ENCODE measurements at places on chromosomes 3 and 15.

DNA sequence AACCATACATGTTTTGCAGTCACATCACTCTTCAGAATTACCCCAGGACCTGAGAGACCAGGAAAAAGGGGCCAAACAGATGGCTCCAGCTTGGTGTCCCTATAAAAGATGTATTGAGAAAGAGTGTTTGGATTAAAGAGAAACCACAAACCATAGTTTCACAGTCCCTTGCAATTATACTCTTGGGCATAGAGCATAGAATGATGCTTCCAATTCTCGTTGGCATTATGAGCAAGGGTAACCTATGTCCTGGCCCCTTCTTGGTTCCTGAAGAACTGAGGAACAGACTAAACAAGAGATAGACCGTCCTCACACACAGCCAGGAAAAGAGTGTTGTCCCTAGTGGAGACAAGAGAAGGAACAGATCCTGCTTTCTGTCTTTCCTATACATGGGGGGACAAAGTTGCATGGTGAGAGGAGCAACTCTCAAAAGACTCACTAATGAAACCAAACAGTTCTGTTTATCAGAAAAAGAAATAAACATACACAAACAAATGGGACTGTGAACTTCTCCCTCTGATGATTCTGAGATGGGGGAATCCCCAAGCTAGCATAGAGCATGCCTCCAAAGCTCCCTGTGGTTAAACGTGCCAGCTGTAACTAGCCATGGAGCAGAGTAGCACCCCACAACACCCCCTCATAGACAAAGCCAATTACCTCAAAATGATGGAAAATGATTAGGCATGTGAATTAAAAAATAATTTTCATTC lies 908.6 kb downstream of the NTRK3 start:
- H3K27me3 ChIP-seq: no peaks in the 10 kb centered on the region
- no peak overlapping the region for H3K27ac ChIP-seq
- H3K4me1 ChIP-seq: no peaks in the 10 kb centered on the region
- no peak for DNase-seq
- H3K36me3 ChIP-seq: no peaks in the 10 kb centered on the region

GRCh38 chr3:130758624-130759369 lies 12.2 kb upstream of the PIK3R4 start:
- DNase-seq: no peak
- H3K4me1 ChIP-seq: peaks cover 3% of the 10 kb centered on the region
- no peaks in the 10 kb centered on the region for H3K36me3 ChIP-seq
- H3K27me3 ChIP-seq: 0 out of 2 replicates have a peak, but pooled peaks cover 3% of the 10 kb centered on the region

DNA sequence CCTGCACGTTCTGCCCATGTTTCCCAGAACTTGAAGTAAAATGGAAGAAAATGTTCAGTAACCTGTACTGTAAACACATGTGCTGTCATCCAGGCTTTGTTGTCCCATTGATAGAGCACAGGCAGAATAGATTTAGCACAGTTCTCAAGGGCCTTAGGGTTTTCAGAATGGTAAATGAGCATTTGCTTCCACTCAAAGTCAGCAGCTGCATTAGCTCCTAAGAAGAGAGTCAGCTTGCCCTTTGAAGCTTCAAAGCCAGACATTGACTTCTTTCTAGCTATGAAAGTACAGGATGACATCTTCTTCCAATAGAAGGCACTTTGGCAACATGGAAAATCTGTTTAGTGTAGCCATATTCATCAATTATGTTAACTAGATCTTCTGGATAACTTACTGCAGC lies 76.2 kb upstream of the TMEM108 start:
- H3K4me1 ChIP-seq: peaks cover 30% of the 10 kb centered on the region
- no peak overlapping the region for H3K4me3 ChIP-seq
- DNase-seq: no peak
- no peaks in the 10 kb centered on the region for H3K27me3 ChIP-seq
- H3K36me3 ChIP-seq: no peaks in the 10 kb centered on the region

DNA sequence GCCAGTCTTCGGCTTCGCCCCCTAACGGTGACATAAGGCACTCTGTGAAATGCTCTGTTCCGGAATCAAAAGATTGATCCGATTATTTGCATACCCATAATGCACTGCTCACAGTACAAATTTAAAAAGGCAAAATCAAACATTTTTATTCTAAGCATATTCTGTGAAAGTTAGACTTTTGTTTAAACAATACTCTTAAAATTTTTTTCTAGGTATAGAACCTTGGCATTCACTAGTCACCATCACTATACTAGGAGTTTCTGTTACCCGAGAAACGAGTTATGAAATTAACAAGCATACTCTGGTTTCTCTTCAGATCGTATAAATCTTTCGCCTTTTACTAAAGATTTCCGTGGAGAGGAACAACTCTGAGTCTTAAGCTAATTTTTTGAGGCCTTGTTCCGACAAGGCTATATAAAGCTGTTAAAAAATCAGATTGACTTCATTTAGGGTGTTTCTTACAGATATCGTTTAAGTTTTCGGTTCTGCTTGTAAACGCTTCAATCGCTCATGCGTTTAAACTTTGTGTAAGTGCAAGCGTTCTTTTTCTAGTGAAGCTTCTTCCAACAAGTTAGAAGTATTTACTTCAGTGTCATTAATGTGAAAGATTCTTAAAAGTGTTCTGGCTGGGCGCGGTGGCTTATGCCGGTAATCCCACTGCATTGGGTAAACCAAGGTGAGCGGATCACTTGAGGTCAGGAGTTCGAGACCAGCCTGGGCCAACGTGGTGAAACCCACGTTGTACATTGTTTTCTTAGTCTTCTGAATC lies at the start of gene RNU5B-1:
RNU5B-1 (plus strand) TSS at position 297 of the 769 bp plus-strand sequence.
- H3K4me1 ChIP-seq: no peaks in the 10 kb centered on the region
- H3K27me3 ChIP-seq: no peaks in the 10 kb centered on the region
- peak within 1 kb of the TSS; percentile 60 for H3K4me3 ChIP-seq
- no peaks in the 10 kb centered on the region for H3K36me3 ChIP-seq
- peak within 1 kb of the TSS; percentile 99 for H3K27ac ChIP-seq

GRCh38 chr15:39451121-39451688 lies 129.7 kb upstream of the THBS1 start:
- no peak overlapping the region for H3K27ac ChIP-seq
- H3K4me1 ChIP-seq: peaks cover 8% of the 10 kb centered on the region
- H3K4me3 ChIP-seq: no peak overlapping the region

DNA sequence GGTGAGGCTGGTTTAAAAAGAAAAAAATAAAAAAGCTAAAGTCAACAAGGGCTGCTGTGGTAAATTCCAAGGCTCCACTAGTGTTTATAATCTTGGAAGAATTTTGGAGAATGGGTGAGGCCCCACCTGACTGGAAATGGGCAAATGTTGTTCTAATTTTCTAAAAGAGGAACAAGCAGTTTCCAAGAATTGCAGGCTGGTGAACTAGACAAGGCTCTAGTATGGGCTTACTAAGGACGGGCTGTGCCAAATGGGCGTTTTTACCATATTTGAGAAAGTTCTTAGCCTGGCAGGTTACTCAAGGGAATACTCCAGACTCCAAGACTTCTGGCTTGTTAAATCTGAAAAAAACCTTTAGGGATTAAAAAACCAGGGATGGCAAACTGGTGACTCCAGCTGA lies 67.0 kb upstream of the ABHD2 start:
- no peak overlapping the region for H3K27ac ChIP-seq
- no peaks in the 10 kb centered on the region for H3K27me3 ChIP-seq
- DNase-seq: no peak
- H3K4me1 ChIP-seq: 0 out of 2 replicates have a peak, but pooled peaks cover 3% of the 10 kb centered on the region
- H3K4me3 ChIP-seq: no peak overlapping the region
- H3K36me3 ChIP-seq: no peaks in the 10 kb centered on the region

DNA sequence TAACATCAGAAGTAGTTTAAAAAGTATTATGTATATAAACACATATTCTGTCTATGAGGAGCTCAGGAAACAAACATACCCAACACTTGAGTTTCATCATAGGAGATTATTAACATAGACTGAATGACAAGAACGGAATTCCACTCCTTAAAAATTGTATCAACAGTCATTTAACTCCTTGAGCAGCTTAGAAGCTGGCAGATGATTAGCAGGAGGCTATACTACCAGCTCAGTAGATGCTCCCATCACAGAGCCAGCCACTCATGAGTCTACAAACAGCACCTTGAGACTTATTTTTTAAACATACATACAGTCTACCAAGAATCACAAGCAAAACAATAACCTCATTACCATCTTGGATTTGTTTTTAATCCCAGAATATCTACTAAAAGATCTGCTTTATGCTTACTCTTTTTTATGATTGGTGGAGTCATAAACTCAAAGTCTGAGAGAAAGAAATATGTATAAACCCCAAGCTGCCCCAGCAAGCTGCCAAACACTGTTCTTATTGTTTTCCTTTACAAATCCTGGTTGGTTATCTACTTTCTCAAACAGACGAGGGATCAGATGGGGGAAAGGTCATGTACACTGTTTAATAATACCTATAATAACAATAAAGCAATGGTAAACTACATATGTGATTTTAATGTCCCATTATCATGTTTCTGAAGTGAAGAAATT lies 59.5 kb downstream of the CBLB start:
- H3K4me3 ChIP-seq: no peak overlapping the region
- H3K27me3 ChIP-seq: no peaks in the 10 kb centered on the region
- peak; percentile 13 for DNase-seq
- no peaks in the 10 kb centered on the region for H3K36me3 ChIP-seq
- peaks cover 8% of the 10 kb centered on the region for H3K4me1 ChIP-seq
